NCI-H187 (cell line): ENCODE measurements at places on chromosomes 16 and 17.

GRCh38 chr16:49749816-49750215, 106.1 kb downstream of the ZNF423 start:
- no peak for DNase-seq

DNA sequence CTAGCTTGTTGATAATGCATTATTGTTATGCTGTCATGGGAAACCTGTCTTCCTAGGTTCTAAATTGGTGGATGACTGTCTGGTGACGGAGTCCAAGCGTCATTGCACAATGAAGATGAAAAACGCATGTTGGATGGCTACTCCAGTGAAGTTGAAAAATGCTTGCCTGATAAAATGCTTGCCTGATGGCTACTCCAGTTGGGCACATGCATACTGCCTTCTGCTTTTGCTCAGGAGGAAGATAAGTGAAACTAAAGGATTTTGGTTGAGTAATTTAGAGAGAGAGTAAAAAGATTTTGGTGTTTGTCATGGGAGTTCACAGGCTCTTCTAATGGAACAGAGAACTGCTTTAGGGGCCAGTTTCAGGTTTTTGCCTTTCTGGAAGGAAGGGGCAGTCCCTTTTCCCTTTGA, 118.6 kb downstream of the PRKCA start:
- DNase-seq: peak; percentile 4

- DNase-seq: no peak
Measured at GRCh38 chr17:58165981-58166380, 801 bp upstream of the OR4D2 start.

- DNase-seq: no peak
Measured at GRCh38 chr17:1709403-1709951, 700 bp downstream of the TLCD2 start.

DNA sequence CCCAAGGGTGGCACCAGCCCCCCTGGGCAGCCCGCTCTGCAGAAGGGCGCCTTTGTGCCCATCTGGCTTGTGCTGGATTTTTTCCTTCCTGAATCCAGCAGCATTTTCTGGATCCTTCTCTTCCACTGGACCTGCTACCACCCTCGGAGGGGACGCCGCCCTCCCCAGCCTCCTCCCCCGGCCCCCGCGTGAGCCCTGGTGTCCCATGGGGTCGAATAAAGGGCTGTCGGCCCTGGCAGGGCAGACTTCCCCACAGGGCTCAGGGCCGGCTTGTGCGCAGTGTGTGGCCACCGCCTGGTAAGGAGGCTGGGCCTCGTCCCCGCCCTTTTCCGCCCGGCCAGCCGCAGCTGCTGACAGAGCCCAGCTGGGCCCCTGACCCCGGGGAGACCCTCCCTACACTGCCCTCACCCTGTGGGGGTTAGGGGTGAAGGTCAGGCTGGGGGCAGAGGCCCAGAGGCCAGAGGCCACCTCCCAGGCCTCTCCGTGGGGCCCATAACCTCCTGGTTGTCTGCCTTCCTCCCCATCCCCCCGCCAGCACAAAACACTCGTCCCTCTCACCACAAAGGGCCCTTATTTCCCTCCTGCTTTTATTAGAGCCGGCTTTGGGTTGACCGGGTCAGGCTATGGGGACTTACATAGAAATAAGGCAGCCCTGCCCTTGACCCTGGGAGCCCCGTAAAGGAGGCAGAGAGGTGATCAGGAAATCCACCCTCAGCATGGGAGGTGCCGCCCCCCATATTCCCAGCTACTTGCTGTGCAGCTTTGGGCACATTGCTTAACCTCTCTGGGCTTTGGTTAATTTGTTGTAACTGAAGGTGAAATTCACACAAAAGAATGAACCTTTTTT, 179.3 kb upstream of the CIBAR2 start:
- no peak for DNase-seq
